Fibroblast of lung (primary cell): ENCODE measurements at places on chromosomes 6 and 20. TPM values are rescaled to one million over a fixed set of nuclear protein-coding genes. Genes with fewer than 3 reads are reported as not detected.

The MOXD1 gene
- 65.1 and 100 TPM in 2 replicates for polyA plus RNA-seq

The TOMM6 gene
- 324 and 506 TPM in 2 replicates for polyA plus RNA-seq

The BTNL2 gene
- polyA plus RNA-seq: not detected in 2 replicates

The MED20 gene
- polyA plus RNA-seq: 38.6 and 40.0 TPM in 2 replicates

The RAD21L1 gene
- 0.10 and 0.16 TPM in 2 replicates for polyA plus RNA-seq

The FAM110A gene
- polyA plus RNA-seq: 1.5 and 4.0 TPM in 2 replicates

The GINS1 gene
- polyA plus RNA-seq: 5.6 and 13.5 TPM in 2 replicates

The TAP1 gene
- polyA plus RNA-seq: 30.7 and 31.4 TPM in 2 replicates

The MYCT1 gene
- polyA plus RNA-seq: 0.08 TPM in 1 of 2 replicates, not detected in the other

The OR2H1 gene
- not detected in 2 replicates for polyA plus RNA-seq

The PDE7B gene
- 7.9 and 14.2 TPM in 2 replicates for polyA plus RNA-seq

The CFAP61 gene
- 0.11 TPM in 1 of 2 replicates, not detected in the other for polyA plus RNA-seq

The SLC26A8 gene
- polyA plus RNA-seq: 0.02 TPM in 1 of 2 replicates, not detected in the other

The C4B gene
- 4.9 and 16.2 TPM in 2 replicates for polyA plus RNA-seq

The WFDC10B gene
- polyA plus RNA-seq: 0.22 TPM in 1 of 2 replicates, not detected in the other

The PCED1A gene
- polyA plus RNA-seq: 10.3 and 16.4 TPM in 2 replicates

The SLC22A2 gene
- polyA plus RNA-seq: not detected in 2 replicates

The SPATS1 gene
- polyA plus RNA-seq: not detected in 2 replicates

The PRND gene
- not detected in 2 replicates for polyA plus RNA-seq

The C6orf58 gene
- polyA plus RNA-seq: 0.05 TPM in 1 of 2 replicates, not detected in the other

The TRIM15 gene
- polyA plus RNA-seq: not detected in 2 replicates

The SIRPD gene
- polyA plus RNA-seq: not detected in 2 replicates

The C6orf52 gene
- polyA plus RNA-seq: 0.26 and 1.1 TPM in 2 replicates

The ALDH8A1 gene
- polyA plus RNA-seq: 0.08 and 0.11 TPM in 2 replicates

The RSPH4A gene
- polyA plus RNA-seq: 0.14 and 0.18 TPM in 2 replicates

The BPIFA1 gene
- polyA plus RNA-seq: not detected in 2 replicates

The ACSS1 gene
- polyA plus RNA-seq: 0.53 and 3.4 TPM in 2 replicates
